Stimulated activated CD8-positive, alpha-beta memory T cell treated with anti-CD3 and anti-CD28 coated beads, Interleukin-4, amount 100 ng/mL, for 1 hour (primary cell): ENCODE measurements at places on chromosomes 1 and 21.

DNA sequence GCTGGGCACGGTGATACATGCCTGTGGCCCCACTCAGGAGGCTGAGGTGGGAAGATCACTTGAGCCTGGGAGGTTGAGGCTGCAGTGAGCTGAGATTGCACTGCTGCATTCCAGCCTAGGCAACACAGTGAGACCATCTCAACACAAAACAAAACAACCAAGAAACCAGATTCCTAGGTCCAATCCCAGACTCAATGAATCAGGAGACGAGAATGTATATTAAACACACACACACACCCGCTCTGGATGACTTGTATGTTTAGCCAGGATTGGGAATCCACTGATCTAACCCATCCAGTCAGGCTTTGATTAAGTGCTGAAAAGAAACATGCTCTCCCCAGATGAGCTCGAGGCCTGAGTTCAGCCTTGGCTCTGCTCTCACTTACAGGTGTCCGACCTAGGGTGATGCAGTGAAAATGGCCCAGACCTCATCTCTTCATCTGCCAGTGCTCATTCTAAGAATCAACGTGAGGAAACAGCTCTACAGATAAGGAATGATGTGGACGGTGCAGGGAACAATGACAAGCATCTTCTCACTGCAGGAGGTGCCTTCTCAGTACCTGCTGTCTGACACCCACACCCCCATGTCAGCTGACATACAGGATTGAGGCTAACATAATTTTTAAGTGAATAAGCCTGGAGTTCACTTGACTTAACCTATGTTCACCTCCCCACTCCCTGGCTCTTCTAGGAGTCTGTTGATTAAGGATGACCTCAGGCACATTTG, 15.3 kb upstream of the SRSF4 start:
- DNase-seq, result no peak

DNA sequence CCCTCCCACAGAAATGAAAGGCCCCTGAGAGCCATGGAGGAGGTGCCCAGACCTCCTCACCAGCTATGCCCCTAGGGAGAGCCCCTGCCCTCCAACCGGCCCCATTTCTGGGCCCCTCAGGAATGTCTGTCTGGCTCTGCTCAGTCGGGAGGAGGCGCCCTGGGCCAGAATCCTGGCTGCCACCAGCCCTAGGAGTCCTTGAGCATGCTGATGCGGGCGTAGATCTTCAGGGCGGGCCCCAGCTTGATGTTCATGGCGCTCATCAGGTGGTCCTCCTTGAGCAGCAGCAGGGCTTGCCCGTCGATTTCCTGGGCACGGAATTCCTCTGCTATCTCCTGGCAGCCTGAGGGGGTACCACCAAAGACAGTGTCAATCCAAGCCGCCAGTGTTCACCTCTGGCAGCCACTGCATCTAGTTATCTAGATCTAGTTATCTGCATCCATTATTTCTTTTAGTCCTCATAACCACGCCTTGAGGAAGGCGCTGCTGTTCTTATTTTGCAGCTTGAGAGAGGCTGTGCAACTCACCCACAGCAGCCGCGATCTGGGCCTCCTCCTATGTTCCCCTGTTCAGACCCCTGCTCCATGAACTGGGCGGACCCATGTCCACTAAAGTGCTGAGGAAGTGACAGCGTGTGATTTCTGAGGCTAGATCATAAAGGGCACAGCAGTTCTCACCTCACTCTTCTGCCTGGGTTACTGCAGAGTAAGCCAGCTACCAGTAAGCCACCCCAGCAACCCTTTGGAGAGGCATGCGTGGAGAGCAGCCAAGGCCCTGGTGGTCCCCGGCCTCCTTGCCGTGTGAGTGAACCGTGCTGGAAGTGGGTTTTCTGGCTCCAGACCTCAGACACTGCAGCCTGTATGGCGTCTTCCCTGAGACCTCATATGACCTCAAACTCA, 4.0 kb upstream of the A3GALT2 start:
- DNase-seq, result no peak

DNA sequence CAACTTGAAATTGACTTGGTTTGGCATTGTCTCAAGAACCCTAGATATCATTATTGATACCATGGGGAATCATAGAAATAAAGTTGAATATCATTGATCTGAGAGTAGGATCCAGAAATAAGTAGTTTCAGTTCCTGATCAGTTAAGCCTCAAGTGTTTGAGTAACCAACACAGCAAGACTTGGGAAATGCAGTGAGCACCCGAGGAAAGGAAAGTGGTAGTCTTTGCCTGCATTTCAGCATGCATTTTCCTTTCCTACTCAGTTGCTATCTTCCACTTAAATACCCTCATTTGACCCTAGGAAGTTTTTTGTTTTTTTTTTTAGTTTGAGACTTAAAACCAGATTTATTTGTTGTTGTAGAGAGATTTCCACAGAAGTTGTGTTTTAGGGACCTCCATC, 18.9 kb downstream of the CLEC20A start:
- DNase-seq, result no peak

- DNase-seq, result no peak
Observed at GRCh38 chr1:199981584-199981983, 45.9 kb upstream of the NR5A2 start.

DNA sequence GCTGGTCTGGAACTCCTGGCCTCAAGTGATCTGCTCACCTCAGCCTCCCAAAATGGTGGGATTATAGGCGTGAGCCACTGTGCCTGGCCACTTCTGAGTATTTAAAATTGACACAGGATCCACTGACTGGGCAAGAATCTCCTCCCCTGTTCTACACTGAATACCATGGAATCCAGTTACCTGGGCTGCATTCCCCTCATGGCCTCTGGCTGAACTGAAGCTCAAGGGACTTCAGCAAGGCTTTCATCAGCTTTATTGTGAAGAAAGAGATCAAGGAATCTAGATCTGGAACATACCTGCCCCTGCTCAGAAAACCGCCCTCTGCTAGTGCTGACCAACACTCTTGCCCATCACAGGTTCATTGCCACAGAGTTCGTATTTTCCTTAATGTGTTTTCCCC, 20.5 kb downstream of the NCF2 start:
- no peak for DNase-seq

DNA sequence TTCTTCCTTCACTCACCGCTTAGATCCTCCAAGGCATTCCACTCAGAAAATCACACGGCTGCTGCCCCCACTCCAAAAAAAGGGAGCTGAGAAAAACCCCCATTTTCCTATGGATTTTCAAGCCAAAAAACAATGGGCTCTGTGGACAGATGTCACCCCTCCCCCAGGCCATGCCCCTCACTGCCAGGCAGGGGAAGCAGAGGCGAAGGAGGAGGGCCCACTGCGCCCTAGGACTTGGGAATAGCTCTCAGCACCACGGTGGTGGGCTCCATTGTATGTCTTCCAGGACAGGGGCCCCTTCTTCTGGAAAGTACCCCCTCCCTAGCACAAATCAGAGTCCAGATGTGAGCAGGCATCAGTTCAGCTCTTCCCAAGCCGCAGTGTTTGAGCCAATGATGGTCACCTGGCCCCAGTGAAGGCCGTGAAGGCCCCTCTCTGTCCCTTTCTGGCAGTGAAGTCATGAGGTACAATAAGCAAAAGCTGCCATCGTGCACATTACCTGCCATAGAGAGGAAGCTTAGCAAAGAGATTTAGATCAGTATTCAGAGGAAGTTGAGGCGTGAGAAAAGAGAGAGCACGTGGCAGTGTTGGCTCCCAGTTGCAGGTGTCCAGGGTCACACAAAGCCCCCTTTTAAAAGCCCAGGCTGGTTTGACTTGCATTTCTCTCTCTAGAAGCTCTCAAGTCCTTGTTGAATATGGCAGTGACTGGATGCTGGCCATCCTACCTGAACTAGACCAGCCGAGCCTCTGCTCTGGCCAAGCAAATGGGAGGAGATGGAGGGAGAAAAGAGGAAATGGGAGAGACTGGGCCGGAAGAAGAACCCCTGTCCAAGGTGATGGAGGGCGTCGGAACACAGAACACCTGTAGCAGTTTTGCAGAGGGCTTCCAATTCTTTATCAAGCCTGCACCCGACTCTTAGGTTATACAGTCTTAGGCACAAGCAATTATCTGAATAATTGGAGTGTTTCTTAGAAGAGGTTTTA, 149.0 kb downstream of the TOMM20 start:
- no peak for DNase-seq

- DNase-seq, result no peak
Observed at GRCh38 chr1:201720522-201720844, 108.5 kb upstream of the IPO9 start.

GRCh38 chr1:33088119-33088906, 7.4 kb downstream of the AZIN2 start:
- no peak for DNase-seq

- DNase-seq, result no peak
Observed at GRCh38 chr1:198465201-198466144, 75.0 kb downstream of the ATP6V1G3 start.

- no peak for DNase-seq
Observed at GRCh38 chr1:21305155-21305899, 15.1 kb upstream of the ECE1 start.

DNA sequence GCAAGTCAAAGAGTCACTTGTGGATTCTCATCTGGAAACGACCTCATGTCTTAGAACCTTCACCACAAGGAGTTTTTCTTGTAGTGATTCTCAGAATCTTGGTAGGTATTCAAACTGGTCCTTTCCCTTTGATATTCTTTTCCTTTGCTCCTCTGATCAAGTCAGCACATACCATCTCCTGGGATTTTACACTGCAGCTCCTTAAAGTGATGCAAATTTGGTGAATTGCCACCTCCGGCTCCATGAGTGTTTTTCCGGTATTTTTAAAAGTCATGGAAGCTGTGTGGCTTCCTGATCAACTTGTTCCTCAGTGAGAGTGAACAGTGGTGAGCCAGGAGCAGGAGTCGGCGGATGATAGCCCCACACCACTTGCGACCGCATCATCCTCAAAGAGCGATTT, 182.1 kb upstream of the DAB1 start:
- no peak for DNase-seq

- no peak for DNase-seq
Observed at GRCh38 chr1:26799479-26800142, 11.9 kb downstream of the PIGV start.

GRCh38 chr1:54615531-54616279, 7.6 kb downstream of the FAM151A start:
- DNase-seq, result no peak

- no peak for DNase-seq
Observed at GRCh38 chr1:201537891-201538611, 876 bp upstream of the NAV1 start.

DNA sequence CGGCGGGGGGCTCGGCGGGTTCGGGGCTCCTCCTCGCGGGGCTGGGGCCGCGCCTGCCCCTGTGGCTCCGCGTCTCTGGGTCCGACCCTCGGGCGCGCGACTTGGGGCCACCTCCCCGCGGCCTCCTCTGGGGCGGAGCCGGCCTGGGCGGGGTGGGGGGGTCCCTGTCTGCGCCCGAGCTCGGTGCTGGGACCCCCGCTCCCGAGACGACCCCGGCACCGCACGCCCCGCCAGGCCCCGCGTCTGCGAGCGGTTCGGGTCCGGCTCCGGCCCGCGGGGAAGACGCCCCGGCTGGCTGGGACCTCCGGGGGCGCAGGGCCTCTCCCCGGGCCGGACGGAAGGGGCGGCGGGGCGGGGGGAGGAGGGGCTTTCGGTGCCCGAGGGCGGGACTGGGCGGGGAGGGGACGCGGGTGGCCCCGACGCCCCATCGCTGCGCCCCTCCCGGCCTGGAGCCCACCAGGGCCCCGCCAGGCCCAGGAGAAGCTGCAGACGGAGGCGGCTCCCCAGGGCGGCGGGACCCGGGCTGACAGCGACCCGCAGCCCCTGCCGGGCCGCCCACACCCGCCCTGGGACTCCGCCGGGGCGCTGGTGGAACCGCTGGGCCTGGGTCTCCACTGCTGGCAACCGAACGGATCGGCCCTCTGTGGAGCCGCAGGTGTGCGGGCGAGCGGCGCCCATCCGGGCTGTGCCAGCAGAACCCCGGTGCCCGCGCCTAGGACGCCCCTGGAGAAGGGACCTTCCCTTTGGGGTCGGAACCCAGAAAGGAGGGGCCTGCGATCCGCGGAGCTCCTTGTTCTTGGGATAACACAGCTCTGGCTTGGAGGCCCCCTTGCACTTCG, 610 bp downstream of the COL6A2 start:
- DNase-seq, result no peak

DNA sequence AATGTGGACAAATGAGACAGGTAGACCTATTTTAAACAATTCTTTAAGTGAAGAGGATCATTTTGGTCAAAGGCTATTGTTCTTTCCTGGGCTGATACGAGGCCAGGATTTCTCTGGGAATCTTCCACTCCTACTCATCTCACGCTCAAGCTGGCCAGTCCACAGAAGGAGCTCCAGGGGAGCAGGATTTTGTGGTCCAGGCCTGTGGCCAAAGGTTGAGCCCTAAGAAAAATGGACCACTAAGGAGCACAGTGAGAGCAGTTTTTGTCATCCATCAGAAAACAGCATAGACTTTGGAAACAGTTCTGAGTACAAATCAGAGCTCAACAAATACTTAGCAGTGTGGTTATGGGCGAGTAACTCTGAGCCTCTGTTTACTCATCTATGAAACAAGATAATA, 260.2 kb upstream of the RUNX1 start:
- DNase-seq, result no peak

DNA sequence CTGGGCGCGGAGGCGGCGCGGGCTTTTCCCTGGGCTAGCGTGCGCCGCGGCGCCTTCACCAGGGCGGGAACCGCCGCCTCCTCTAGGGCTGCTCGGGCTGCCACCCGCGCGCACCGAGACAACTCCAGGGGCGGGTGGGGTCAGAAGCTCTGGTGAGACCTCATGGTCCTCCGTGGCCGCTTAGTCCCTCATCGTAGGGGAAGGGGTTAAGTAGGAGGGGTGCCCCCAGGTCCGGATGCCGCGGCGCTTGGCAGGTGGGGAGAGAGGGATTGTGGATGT, 559 bp downstream of the SERTAD4 start:
- no peak for DNase-seq

GRCh38 chr1:240462766-240463395, 149.1 kb downstream of the GREM2 start:
- no peak for DNase-seq

DNA sequence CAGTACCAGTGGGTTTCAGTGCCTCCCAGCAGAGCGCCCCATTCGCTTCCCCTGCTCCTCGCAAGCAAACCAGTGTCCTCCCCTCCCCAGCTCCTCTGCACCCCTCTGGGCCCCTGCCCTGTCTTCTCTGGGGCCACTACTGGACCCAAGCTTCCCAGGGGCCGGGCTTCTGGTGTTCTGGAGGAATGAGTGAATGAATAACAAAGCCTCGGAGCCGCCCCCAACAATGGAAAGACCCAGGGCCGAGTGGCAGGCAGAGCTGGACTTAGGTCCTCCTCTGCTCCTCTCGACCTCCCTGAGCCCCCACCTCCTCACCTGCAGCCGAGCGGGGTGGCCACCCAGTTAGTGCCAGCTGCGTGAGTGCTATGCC, 37.6 kb downstream of the MATN1 start:
- no peak for DNase-seq

GRCh38 chr1:207028884-207029650, 3.5 kb downstream of the C1orf116 start:
- no peak for DNase-seq

GRCh38 chr1:160134791-160135572, 16.4 kb upstream of the ATP1A4 start:
- DNase-seq, result no peak

GRCh38 chr1:85393490-85393889, 71.5 kb downstream of the DDAH1 start:
- no peak for DNase-seq

- DNase-seq, result no peak
Observed at GRCh38 chr21:42609811-42610210, 43.6 kb upstream of the PDE9A start.
